Neural crest cell (in vitro differentiated cells): ENCODE measurements at places on chromosomes 2 and 18. TPM values are rescaled to one million over a fixed set of nuclear protein-coding genes. Genes with fewer than 3 reads are reported as not detected.

DNA sequence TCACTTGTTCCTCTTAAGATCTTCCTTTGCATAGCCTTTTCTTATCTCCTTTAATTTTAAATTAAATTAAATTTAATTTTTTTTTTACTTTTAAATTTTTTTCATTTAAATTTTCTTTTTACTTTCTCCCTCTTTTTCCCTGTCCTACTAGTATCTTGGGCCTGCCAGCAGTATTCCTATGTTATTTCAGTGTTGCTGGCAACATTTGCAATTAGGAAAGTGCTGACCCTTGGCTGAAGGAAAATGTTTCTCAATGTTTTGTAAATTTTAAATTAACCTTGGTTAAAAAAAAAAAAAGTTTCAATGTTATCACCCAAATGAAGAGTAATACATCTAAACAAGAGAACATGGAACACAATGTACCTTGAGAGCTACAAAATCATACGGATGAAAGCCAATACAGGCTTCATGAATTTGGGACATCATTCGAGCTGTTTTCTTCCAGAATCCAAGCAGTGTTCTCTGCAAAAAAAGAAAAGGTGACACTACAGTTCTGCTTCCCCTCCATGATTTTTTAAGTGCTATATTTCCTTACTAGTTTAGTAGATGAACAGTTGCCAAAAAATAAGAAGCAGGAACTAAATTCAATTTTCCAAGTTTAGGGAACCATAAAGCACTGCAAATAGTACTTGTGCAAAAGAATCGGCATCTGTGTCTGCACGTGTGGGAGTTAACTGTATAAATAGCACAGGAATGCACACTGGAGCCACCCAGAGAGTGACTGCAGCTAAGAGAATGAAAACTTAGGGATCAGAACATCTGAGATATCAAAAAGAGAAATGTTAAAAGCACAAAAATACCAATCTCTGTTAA is 55.8 kb downstream of the ICA1L start:
- H3K27me3 ChIP-seq, result no peaks in the 10 kb centered on the region
- no peak overlapping the region for H3K4me3 ChIP-seq
- peaks cover 23% of the 10 kb centered on the region for H3K36me3 ChIP-seq
- H3K27ac ChIP-seq, result no peak overlapping the region
- H3K4me1 ChIP-seq, result peaks cover 7% of the 10 kb centered on the region

GRCh38 chr2:69097148-69097610 is 84.2 kb downstream of the ANTXR1 start:
- no peak overlapping the region for H3K27ac ChIP-seq
- H3K4me1 ChIP-seq, result peaks cover 6% of the 10 kb centered on the region
- no peak overlapping the region for H3K4me3 ChIP-seq
- DNase-seq, result no peak
- H3K36me3 ChIP-seq, result peaks cover 4% of the 10 kb centered on the region

The TMEM182 gene
- total RNA-seq, result 5.9 and 7.9 TPM in 2 replicates

The EXOC6B gene
- 28.0 and 28.2 TPM in 2 replicates for total RNA-seq

DNA sequence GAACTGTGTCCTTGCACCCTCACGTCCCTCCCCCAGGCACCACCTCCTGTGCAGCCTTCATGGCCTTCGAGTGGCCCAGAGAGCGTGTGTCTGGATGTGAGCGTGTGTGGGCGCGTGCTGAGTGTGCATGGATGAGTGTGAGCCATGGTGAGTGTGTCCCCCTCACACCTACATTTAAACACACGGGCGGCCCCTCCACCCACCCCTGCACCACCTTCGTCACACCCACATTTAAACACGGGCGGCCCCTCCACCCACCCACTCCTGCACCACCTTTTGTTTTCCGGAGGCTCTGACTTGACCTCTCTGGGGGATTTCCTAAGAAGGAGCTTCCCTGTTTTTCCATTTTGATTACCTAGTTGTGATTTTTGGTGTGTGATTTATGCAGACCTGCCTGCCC is 17.8 kb downstream of the DTYMK start:
- H3K27me3 ChIP-seq, result no peaks in the 10 kb centered on the region
- H3K27ac ChIP-seq, result no peak overlapping the region
- H3K4me3 ChIP-seq, result no peak overlapping the region
- no peak for DNase-seq

The COL5A2 gene
- 62.6 and 68.7 TPM in 2 replicates for total RNA-seq

DNA sequence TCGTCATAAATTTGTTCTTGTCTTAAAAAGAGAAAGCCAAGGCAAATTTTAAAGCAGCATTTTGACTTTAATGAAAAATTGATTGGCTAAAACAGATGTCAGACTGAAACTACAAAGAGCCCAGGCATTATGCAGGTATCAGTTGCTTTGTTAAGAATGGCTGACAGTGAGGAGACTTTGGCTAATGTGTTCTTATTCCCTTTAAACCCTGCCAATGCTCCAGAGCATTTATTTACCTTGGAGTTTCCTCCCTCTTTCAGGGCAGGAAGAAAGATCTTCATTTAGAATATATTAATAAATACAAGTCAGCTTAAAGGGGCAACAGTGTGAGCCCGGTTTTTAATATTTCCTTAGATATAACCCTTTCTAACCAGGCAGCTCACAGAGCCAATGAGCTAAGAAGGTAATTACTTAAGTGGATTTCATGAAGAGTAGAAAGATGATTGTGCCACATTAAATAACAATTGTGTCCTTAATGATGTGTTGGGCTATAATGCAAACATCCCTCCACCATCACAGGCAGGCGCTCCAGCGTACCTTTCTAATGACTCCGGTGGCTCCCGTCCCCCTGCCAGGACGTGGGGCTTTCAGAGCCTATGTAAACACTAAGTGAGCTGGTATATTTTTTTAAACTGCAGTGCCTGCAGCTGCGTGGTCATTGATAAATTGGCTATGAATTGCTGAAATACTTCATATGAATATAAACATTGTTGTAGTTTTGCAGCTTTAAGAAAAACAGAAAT is 349.4 kb upstream of the POU3F3 start:
- no peaks in the 10 kb centered on the region for H3K36me3 ChIP-seq
- no peak for DNase-seq
- no peaks in the 10 kb centered on the region for H3K27me3 ChIP-seq
- H3K4me1 ChIP-seq, result peaks cover 36% of the 10 kb centered on the region
- no peak overlapping the region for H3K27ac ChIP-seq
- no peak overlapping the region for H3K4me3 ChIP-seq

The C1GALT1C1L gene
- total RNA-seq, result not detected in 2 replicates

DNA sequence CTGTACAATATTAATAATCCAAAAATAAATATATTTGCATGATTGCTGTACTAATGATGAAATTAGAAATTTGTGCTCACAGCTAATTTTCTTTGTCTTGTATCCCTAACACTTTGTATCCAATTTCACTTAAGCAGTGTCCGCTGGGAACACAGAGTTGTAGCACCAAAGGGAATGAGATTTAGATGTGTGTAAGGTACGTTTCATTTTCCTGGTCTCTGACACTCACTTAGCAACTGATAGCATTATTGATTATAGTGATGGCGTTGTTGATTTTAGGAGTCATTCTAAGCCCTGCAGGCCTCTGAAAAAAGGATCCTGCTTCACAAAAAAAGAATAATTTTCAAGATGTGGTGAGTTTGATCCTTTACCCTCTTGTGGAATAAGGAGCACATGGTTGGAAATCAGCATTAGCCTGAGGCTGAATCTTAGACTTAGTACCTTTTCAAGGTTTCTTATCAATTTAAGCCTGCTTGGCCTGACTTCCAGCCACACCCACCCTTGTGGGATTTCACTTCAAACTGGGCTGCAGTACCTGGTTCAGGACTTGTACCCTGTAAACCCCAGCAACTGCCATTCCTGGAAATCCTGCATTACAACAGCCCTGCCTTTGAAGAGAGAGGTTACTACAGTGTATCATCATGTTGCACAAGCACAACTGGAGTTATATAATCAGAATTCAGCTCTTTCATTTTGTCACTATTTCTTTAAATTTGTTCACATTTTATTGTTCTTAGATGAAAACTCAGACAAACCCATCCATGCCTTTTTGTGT is 116.2 kb downstream of the RND3 start:
- peaks cover 14% of the 10 kb centered on the region for H3K4me1 ChIP-seq
- no peaks in the 10 kb centered on the region for H3K27me3 ChIP-seq
- no peak for DNase-seq

The MSH2 gene
- total RNA-seq, result 81.9 and 84.5 TPM in 2 replicates

DNA sequence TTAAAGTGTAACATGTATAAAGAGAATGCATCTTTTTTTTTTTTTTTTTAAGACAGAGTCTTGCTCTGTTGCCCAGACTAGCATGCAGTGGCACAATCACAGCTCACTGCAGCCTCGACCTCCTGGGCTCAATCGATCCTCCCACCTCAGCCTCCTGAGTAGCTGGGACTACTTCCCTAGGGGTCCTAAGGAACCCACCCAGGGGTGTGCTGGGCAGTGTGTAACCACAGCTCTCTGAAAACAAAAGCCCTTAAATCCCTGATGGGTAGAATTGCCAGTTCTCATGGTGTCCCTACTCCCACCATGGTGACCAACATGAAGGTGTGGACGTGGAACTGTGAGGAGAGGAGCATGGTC is 105.6 kb upstream of the ST3GAL5 start:
- H3K4me1 ChIP-seq, result peaks cover 40% of the 10 kb centered on the region
- H3K27ac ChIP-seq, result no peak overlapping the region
- H3K4me3 ChIP-seq, result no peak overlapping the region
- no peak for DNase-seq
- no peaks in the 10 kb centered on the region for H3K36me3 ChIP-seq

DNA sequence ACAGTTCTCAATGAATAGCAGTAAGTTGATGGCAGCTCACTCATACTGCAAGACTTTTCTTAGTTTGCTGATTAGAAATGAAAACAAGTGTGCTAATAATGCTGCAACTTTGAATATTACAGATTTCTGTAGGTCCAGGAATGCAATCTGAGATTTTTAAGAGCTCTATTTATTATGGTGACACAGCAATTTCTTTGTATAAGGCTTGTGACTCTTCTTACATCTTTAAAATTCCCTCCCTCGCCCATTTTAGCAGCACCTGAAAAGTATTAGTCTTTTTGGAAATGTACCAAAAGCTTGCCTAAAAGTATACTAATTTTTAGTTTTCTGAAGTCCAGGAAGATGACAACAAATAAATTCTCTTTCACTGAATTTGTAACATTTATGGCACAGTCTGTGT is 4.4 kb upstream of the HTR2B start:
- no peaks in the 10 kb centered on the region for H3K27me3 ChIP-seq
- H3K4me3 ChIP-seq, result no peak overlapping the region
- no peak for DNase-seq
- peaks cover 8% of the 10 kb centered on the region for H3K4me1 ChIP-seq

The ECEL1 gene
- 42.9 and 43.9 TPM in 2 replicates for total RNA-seq

DNA sequence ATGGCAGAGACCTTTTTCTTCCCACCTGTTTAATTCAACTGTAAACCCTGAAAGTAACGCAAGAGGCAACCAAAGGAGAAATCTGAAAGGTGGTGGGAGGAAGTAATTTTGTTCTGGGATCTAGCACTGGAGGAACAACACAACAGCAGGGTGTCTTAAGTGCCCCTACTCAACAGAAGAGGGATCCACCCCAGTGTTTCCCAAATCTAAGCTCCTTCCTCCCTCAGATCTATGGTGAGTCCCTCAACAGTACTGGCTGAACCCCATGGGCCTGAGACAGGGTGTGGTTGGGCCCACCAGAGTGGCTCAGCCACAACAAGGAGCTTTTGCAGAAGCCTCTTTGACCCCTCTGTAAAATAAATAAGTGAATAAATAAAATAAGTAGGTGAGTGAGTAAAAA is 790.3 kb downstream of the ERBB4 start:
- no peak overlapping the region for H3K27ac ChIP-seq
- H3K36me3 ChIP-seq, result no peaks in the 10 kb centered on the region
- peaks cover 19% of the 10 kb centered on the region for H3K4me1 ChIP-seq
- no peaks in the 10 kb centered on the region for H3K27me3 ChIP-seq
- H3K4me3 ChIP-seq, result no peak overlapping the region

GRCh38 chr2:15829091-15829801 is 111.1 kb upstream of the MYCN start:
- H3K27me3 ChIP-seq, result no peaks in the 10 kb centered on the region
- peak overlapping the region; percentile 61 for H3K27ac ChIP-seq
- no peak for DNase-seq
- H3K4me3 ChIP-seq, result no peak overlapping the region

- peaks cover 5% of the 10 kb centered on the region for H3K27me3 ChIP-seq
- H3K4me1 ChIP-seq, result peaks cover 20% of the 10 kb centered on the region
- no peak overlapping the region for H3K27ac ChIP-seq
- H3K36me3 ChIP-seq, result no peaks in the 10 kb centered on the region
Observed at GRCh38 chr18:37335409-37335736, 230.2 kb downstream of the CELF4 start.

DNA sequence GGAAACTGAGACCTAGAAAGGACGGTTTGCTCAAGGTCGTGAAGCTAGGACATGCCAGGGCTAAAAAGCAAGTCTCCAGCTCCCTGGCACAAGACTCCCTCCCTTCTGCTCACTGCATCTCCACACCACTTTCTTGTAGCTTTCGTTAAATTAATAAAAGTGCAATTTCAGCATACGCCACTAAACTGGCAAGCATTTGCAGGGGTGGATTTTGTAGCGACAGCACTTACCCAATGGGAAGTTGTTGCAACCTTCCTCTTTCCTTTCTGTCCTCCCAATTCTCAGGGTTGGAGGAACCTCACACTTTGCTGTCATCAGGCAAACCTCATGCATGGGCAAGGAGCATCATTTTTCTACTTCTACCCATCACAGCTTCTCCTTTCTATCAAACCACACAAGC is 7.4 kb upstream of the RHOB start:
- DNase-seq, result no peak
- H3K27me3 ChIP-seq, result no peaks in the 10 kb centered on the region
- H3K4me1 ChIP-seq, result peaks cover 14% of the 10 kb centered on the region
- no peaks in the 10 kb centered on the region for H3K36me3 ChIP-seq
- H3K4me3 ChIP-seq, result no peak overlapping the region
